ENCODE measurements at places on chromosomes 7 and 10.
A peak's percentile ranks its signal among the peaks of the same experiment; 100 is the strongest.

DNA sequence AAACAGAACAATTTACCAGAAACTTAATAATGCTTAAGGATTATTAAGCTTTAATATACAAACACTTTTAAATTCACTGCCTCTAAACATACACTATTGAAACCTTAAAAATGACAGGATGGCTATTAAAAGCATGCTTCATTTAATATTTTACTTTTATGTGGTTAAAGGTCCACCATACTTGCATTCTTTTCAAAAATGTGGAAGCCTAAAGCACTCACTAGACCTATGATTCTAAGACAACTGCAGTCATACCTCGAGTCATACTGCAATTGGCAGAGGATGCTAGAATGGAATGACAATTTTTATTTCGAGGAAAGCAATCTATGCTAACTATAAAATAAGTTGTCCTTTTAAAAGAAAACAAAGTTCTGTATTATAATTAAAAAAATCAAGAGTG is 85.3 kb downstream of the PIP4K2A start:
- no peak for DNase-seq

DNA sequence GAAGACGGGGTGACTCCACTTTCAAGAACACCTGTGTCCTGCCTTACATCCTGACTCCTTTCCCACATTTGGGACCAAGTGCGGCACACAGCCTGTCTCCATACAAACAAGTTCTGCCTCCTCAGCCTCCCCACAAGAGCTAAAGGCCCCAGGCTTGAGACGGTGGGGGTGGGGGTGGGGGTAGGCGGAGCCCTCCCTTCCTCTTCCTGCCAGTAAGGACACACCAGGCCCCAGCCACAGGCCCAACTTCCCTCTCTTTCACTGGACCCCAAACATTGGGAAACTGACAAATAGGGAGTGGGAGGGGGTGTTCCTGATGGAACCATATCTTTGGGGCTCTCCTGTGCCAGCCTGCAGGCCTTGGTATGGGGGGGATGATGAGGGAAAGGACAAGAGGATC is 4.6 kb downstream of the CDK5 start:
- DNase-seq: no peak

- no peak for DNase-seq
Observed at GRCh38 chr7:139641337-139641992, 118.0 kb downstream of the CLEC2L start.

- DNase-seq: no peak
Observed at GRCh38 chr10:61760943-61761824, 98.5 kb downstream of the CABCOCO1 start.

GRCh38 chr10:24133835-24134234 is 75.1 kb upstream of the KIAA1217 start:
- DNase-seq: no peak

DNA sequence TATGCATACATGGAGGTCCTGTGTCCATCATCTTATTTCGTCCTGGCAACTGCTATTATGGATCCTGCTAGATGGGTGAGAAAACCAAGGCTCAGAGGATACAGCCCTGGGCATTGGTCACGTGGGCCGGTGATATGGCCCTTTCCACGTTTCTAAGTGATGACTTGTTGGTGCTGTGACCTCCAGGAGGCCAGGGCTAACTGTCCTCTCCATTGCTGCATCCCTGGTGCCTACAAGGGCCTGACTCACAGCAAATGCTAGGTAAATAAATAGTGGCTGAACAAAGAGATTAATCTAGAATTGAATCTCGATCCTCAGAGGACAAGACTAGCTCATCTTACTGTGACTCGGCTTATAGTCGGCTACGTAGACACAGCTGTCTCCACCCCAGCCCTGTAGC is 78.6 kb downstream of the FAM53B start:
- DNase-seq: no peak

DNA sequence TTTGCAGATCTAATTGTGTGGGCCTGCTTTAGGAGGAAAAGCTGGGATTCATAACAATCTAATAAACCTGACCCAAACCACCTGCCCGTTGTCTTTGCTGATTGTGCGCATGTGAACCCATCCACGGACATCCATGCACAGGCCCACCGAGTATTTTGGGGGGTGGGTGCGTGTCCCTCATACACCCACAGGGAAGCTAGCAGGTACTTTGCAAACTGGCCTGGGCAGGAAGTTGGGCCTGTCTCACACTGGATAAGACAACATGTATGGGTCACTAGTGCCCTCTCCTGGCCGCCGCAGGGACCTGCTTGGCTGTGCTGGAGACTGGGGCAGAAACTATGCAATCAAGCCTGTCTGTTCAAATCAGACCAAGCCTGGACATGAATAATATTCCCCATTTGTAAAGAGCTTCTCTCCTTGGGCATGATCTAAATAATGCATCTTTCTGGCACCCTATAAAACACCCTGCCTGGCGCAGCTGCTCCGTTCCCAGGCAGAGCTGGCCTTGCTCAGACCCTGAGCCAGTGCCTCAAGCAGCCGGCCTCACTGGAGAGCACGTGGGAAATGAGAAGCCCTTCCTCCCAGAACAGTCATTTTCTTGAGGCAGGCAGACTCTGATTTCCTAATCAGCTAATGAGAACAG is 15.8 kb downstream of the ECHDC3 start:
- DNase-seq: peak; percentile 85

GRCh38 chr7:84387595-84387994 is 193.0 kb upstream of the SEMA3A start:
- DNase-seq: no peak
